ENCODE measurements at places on chromosomes 11 and 22.
A peak's percentile ranks its signal among the peaks of the same experiment; 100 is the strongest.

- no peak for DNase-seq
These were observed 14.3 kb upstream of the TMEM184B start for GRCh38 chr22:38286915-38287669.

DNA sequence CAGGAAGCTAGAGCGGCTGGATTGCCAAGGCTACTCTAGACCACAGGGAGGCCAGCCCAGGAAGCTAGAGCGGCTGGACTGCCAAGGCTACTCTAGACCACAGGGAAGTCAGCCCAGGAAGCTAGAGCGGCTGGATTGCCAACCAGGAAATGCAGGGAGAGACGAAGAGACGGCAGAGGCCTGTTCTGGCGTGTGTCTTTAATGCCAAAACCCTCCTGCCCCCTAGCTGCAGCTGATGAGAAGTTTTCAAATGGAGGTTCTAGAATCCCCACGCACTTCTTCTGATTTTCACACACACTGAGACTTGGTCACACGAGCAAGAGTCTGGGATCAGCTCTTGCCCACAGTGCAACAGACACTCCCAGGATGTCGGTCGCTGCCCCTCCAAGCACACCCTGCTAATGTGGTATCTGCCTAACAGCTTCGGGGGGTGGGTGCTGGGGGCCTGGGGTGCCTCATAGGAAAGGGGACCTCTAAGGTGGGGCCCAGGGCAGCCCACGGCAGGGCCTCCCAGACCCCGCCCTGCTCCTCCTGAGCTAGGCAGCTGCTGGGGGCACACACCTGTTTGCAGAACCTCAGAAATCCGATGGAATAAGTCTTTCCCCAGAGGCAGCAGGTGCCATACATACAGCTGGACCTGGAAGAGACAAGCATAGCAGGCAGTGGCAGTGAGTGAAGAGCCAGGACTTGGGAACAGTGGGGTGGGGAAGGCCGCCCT, 28.5 kb downstream of the MAFF start:
- DNase-seq, result no peak

DNA sequence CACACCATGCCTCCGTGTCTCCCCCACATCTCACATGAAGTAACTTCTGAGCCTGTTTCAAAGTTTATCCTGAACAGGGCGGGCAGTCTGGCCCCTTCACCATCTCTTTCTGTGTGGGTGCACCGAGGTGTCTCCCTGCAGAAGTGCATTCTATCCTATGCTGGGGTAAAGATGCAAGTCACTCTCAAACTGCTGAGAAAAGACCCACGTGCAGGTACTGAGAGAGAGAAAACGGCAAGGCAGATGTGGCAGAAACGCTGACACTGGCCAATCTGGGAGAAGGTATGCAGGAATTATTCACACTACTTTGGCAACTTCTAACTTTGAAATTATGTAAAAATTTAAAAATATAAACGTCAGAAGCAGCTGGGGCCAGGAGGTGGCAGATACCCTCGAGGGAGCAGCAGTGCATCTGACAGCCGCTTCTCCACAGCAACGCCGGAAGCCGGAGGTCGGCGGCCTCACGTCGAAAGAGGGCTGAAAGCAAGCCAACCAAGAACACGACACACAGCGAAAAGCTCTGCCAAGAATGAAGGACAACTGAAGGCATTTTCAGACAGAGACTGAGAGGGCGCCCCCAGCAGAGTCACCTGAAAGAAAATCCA, 34.2 kb upstream of the MOB2 start:
- no peak for DNase-seq

DNA sequence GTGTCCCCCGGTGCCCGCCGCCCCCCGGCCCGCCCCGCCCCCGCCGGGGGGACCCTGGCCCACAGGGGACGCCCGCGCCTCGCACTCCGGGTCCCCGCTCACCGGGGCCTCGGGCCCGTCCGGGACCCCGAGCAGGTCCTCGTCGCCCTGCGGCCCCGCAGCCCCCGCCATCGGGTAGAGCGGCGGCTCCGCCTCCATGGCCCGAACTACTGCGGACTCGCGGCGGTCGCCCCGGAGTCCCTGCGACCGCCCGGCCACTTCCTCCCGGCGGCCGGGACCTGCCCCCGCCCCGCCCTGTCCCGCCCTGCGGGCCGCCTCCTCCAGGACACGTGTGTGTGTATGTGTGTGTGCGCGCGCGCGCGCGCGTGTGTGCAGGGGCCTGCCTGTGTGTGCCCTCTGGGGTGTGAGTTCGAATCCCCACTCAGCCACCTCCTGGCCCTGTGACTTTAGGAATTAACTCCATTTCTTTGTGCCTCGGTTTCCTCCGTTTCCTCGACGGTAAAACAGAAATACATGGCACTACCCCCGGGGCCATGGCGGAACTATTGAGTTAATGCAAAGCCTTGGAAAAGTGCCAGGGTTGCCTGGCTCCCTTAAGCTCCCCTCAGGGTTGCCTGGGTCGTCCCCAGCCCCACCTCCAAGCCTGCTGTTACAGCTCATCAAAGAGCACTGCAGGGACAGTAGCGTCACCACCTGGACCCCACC, at the start of gene UNC93B1:
Gene UNC93B1, minus strand, starts transcription at position 252 of the 705 bp plus-strand sequence. Its CDS starts 54 bp downstream, at position 198.
- peak; percentile 75 for DNase-seq

DNA sequence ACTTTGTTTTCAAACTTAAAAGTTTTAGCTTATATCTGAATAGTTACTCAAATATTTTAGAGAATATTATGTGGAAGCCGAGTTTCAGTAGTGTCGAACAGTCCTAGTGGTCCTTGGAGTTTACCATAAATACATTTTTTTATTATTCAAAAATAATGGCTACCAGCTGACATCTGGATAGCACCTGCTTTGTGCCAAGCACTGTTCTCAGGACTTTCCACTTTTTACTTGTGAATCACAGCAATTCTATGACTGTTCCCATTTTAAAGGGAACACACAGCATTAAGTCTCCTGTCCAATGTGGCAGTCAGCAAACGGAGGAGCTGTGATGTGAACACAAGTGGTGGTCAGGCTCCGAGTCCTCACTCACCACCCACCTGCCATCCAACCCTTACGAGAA, 4.0 kb upstream of the SCGB2A1 start:
- DNase-seq, result no peak

DNA sequence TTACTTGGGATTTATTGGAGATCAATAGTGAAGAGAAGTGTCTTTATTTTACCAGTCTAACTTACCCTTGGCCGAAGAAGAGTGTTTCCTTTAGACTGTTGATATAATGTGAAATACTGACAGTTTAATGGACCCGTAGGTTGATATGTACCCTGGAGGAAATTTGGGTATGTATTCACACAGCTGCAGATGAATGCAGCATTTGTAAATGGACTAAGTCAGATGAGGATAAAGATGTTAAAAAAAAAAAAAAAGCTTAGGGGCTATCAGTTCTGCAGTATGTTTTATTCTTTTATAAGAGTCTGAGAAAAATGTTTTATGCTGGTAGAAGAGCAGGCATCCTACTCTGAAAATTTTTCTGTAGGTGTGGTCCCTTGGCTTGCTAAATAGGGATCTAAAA, 2.7 kb downstream of the REXO2 start:
- no peak for DNase-seq

Measured in NCI-H510A treated with DMSO at 0.1 percent for 48 hours (cell line).